ENCODE measurements at places on chromosomes 1 and 21.

- peaks cover 4% of the 10 kb centered on the region for H3K4me1 ChIP-seq
- H3K27me3 ChIP-seq, result no peaks in the 10 kb centered on the region
- H3K36me3 ChIP-seq, result peaks cover 5% of the 10 kb centered on the region
- DNase-seq, result no peak
- peak overlapping the region; percentile 35 for H3K27ac ChIP-seq
- peak overlapping the region; percentile 25 for H3K4me3 ChIP-seq
Observed at GRCh38 chr1:220137019-220137786, 43.3 kb downstream of the IARS2 start.

GRCh38 chr21:33651965-33652680, 9.8 kb downstream of the ITSN1 start:
- no peak overlapping the region for H3K4me3 ChIP-seq
- H3K36me3 ChIP-seq, result no peaks in the 10 kb centered on the region
- no peak overlapping the region for H3K27ac ChIP-seq
- no peak for DNase-seq
- H3K27me3 ChIP-seq, result no peaks in the 10 kb centered on the region

GRCh38 chr1:247468481-247469140, 10.7 kb upstream of the OR2B11 start:
- peaks cover 8% of the 10 kb centered on the region for H3K27me3 ChIP-seq
- no peak overlapping the region for H3K4me3 ChIP-seq
- no peak overlapping the region for H3K27ac ChIP-seq
- DNase-seq, result no peak

- no peak overlapping the region for H3K27ac ChIP-seq
- no peaks in the 10 kb centered on the region for H3K36me3 ChIP-seq
- DNase-seq, result no peak
- no peaks in the 10 kb centered on the region for H3K27me3 ChIP-seq
- no peak overlapping the region for H3K4me3 ChIP-seq
Observed at GRCh38 chr1:151832318-151832980, 847 bp upstream of the RORC start.

DNA sequence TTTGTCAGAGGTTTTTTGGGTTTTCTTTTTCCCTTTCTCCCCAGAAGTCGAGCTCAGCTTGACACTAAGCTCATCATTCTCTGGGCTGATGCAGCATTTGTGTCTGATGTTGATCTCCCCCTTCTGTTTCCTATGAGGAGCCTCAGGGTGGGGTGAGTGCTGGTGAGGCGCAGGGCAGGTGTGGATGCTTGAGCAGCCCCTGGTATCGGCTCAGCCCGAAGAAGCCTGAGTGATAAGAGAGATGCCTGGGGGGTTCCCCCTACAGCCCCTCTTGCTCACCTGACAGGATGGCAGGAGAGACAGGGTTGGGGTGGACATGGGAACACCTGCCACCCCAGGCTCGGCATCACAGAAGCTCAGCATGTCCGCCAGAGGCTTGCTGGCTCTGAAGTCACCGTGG, 239.0 kb downstream of the RHOU start:
- no peak overlapping the region for H3K4me3 ChIP-seq
- no peaks in the 10 kb centered on the region for H3K4me1 ChIP-seq
- no peak overlapping the region for H3K27ac ChIP-seq
- no peaks in the 10 kb centered on the region for H3K27me3 ChIP-seq

GRCh38 chr1:33634806-33635205, 162.4 kb downstream of the ZSCAN20 start:
- peaks cover 13% of the 10 kb centered on the region for H3K4me1 ChIP-seq
- no peak overlapping the region for H3K4me3 ChIP-seq
- no peaks in the 10 kb centered on the region for H3K36me3 ChIP-seq
- peak; percentile 17 for DNase-seq
- H3K27ac ChIP-seq, result no peak overlapping the region
- peaks cover 27% of the 10 kb centered on the region for H3K27me3 ChIP-seq

DNA sequence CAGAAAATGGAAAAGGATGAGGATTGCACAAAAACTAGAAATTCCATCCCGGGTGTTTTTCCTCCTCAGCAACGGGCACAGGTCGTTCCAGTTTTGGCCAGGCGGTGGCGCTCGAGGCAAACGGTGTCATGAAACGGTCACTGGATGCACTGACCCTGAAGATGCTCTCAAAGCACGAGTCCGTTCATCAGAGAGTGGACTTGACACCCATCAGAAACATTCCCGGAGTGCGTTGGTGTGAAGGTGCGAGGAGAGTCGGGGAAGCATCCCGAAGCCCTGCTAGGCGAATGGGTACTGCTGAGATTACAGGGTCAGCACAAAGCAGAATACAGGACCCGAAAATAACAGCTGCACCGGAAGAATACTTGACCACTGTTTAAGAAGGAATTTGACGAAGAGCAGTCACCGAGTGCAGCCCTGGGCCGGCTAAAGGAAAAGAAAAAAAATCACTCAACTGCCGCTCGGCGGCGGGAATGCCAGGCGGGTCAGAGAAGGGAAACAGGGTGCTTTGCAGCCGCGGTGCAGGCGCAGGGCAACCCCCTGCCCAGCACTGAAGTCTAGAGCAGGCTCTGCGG, 71.7 kb upstream of the ETS2 start:
- peaks cover 28% of the 10 kb centered on the region for H3K27me3 ChIP-seq
- H3K4me3 ChIP-seq, result peak overlapping the region; percentile 71
- DNase-seq, result peak; percentile 75
- H3K27ac ChIP-seq, result peak overlapping the region; percentile 17
- no peaks in the 10 kb centered on the region for H3K36me3 ChIP-seq

DNA sequence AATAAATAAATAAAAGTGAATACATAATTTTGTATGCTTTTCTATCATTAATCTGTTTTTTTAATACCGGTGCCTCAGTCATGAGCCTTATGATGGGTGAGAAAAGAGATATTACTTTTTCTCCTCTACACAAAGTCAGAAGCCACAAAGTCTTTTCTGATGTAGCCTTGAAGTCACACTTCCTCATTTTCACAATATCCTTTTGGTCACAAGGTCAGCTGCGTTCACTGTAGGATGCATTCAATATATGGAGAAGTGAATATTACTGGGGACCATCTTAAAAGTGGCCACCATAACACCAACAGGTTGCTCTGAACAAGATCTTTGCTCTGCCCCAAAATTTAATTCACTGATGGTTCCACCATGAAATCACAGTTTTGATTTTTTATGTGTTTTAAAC, 83.3 kb upstream of the TNR start:
- DNase-seq, result no peak
- no peaks in the 10 kb centered on the region for H3K36me3 ChIP-seq
- no peak overlapping the region for H3K4me3 ChIP-seq

- peaks cover 24% of the 10 kb centered on the region for H3K4me1 ChIP-seq
- H3K27me3 ChIP-seq, result no peaks in the 10 kb centered on the region
- no peaks in the 10 kb centered on the region for H3K36me3 ChIP-seq
- H3K27ac ChIP-seq, result no peak overlapping the region
Observed at GRCh38 chr1:200336101-200336845, 73.6 kb downstream of the ZNF281 start.

- no peak overlapping the region for H3K27ac ChIP-seq
- H3K27me3 ChIP-seq, result no peaks in the 10 kb centered on the region
- H3K4me1 ChIP-seq, result no peaks in the 10 kb centered on the region
- no peak for DNase-seq
- H3K4me3 ChIP-seq, result no peak overlapping the region
Observed at GRCh38 chr1:177571485-177572076, 398.3 kb downstream of the SEC16B start.

DNA sequence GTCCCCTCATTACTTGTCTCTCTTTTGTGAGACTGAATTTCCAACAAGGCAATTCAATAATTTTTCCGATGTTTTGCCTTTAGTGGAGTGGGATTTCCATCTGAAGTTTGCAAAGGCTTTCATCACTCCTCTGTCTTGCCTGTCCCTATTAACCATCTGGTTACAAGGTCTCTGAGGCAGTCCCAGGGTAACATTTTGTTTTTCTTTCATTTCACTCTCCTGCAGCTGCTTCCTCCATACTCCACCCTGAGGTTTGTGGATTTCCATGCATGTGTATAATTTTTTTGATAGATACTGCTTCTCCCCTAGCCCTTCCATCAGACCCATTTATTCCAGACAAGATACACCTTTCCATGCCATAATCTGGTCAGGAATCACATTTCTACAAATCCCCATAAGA, 366.8 kb downstream of the PTBP2 start:
- no peaks in the 10 kb centered on the region for H3K4me1 ChIP-seq
- no peak overlapping the region for H3K27ac ChIP-seq
- H3K27me3 ChIP-seq, result no peaks in the 10 kb centered on the region
- no peak overlapping the region for H3K4me3 ChIP-seq

DNA sequence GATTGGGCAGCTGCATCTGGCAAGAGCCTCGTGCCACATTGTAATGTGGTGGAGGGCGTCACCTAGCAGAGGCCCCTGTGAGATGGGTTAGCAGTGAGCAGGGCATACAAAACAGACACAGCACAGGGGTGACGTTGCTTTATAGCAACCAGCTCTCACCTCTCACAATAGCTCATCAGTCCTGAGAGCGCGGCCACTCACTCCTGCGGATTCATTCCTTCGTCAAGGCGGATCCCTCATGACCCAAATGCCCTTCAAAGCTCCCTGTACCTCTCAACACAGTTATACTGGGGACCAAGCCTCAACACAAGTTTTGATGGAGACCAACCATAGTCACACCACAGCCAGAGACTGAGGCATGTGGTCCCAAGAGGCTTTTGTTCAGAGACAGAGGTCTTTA, 22.9 kb downstream of the SLC37A1 start:
- peaks cover 9% of the 10 kb centered on the region for H3K36me3 ChIP-seq
- peaks cover 11% of the 10 kb centered on the region for H3K4me1 ChIP-seq
- no peak for DNase-seq
- H3K4me3 ChIP-seq, result no peak overlapping the region

GRCh38 chr1:27368869-27369582, 2.3 kb upstream of the MAP3K6 start:
- no peaks in the 10 kb centered on the region for H3K27me3 ChIP-seq
- H3K36me3 ChIP-seq, result no peaks in the 10 kb centered on the region
- no peak overlapping the region for H3K4me3 ChIP-seq
- H3K4me1 ChIP-seq, result peaks cover 34% of the 10 kb centered on the region
- DNase-seq, result no peak

DNA sequence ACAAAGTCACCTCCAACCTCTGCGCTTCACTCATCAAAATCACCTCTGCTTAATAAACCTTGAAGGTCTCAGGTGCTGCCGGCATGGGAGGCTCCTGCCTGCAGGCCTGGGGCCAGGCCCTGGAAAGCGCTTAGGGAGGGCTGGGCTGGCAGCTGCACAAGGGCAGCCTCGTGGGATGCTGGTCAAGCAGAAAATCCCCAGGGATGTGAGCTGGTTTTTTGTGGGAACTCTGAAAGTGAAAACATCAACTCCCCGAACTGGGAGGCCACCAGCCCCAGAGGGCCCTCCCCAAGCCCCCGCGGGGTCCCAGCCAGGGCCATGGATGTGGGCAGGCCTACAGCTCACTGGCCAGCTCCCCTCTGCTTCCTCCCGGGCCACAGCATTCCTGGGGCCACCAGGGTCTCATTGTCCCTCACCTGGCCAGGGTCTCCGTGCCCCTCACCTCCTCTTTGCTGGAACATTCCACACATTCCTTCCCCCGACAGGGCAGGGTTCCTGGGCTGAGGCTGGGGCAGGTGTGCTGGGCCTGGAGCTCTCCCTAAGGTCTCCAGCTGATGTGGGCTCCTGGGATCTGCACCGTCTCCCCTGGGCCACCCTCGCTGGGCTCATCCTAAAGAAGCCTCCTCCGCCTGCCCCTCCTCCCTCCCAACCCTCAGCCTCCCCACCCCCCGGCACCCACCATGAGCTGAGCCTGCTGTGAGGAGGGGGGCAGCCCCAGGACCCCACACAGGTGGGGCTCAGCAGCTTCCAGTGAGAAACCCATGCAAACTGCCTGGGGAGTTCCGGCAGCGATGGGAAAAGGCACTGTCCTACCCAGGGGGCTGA, 36.0 kb upstream of the POFUT2 start:
- DNase-seq, result no peak
- peaks cover 15% of the 10 kb centered on the region for H3K4me1 ChIP-seq
- H3K27ac ChIP-seq, result no peak overlapping the region
- H3K27me3 ChIP-seq, result no peaks in the 10 kb centered on the region
- no peak overlapping the region for H3K4me3 ChIP-seq

DNA sequence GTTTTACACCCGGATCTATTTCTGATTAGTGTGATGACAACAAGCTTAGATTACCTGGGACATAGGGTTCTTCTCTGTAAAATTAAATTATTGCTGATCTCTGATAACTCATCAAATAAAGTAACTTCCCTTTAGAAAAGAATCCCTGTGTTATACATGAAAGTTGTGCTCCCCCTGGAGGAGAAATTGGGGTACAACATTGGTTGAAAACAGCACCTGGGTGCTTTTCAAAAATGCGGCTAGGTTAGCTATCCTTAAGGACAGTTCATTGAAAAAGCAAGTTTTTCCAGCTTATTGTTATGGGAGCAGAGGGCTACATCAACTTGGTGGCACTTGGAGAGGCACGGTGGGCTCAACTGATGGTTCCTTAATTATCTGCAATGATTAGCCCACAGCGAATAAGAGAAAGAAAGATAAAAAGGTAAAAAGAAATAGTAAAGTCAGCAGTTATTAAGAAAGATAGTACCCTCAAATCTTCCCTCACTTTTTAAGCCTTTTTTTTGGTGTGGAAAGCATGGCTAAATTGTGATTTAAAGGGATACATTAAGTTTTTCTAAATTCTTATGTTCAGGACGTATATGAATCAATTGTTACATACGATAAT, 97.8 kb downstream of the FMN2 start:
- H3K4me1 ChIP-seq, result peaks cover 7% of the 10 kb centered on the region
- H3K27ac ChIP-seq, result no peak overlapping the region
- peaks cover 6% of the 10 kb centered on the region for H3K27me3 ChIP-seq
- peak overlapping the region; percentile 50 for H3K4me3 ChIP-seq

- H3K27me3 ChIP-seq, result no peaks in the 10 kb centered on the region
- H3K4me1 ChIP-seq, result no peaks in the 10 kb centered on the region
- no peaks in the 10 kb centered on the region for H3K36me3 ChIP-seq
- no peak overlapping the region for H3K27ac ChIP-seq
- no peak for DNase-seq
- H3K4me3 ChIP-seq, result no peak overlapping the region
Observed at GRCh38 chr1:7652515-7653098, 118.5 kb upstream of the VAMP3 start.

DNA sequence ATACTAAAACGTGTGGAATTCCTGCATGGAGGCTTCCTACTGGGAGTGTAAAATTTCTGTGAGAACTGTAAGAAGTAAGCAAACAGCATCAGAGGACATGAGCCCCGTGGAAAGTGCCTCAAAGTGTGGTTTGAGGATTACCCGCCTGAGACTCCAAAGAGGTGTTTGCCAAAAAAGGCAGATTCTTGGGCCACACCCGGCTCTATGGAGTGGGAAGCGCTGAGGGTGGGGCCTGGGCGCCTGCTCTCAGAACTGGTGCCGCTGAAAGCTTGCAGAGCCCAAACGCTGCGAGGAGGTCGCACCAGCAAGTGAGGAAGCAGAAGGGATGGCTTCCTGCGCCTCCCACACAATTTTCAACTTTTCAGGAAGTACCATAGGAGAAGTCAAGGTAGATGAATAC, 43.0 kb upstream of the PSEN2 start:
- H3K36me3 ChIP-seq, result no peaks in the 10 kb centered on the region
- peaks cover 53% of the 10 kb centered on the region for H3K4me1 ChIP-seq
- peak overlapping the region; percentile 89 for H3K27ac ChIP-seq
- peak overlapping the region; percentile 77 for H3K4me3 ChIP-seq

DNA sequence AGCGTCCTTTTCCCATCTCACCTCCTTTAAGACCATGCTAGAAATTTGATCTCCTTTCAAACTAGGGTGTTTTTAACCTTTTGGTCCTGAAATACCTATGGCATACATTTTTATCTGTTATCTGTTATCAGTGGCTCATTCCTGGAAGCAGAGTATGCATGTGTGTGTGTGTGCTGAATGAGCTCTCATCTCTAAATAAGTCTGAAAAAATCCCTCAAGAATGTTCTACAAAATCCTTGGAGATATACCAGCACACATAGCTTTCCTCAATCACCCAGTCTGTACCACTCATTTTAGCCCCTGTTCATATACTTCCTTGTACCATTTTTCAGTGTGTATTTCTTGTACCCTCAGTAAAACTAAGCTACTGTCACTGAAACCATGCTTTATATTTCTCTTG, 6.0 kb upstream of the DARS2 start:
- H3K4me1 ChIP-seq, result peaks cover 42% of the 10 kb centered on the region
- H3K27me3 ChIP-seq, result no peaks in the 10 kb centered on the region
- peaks cover 16% of the 10 kb centered on the region for H3K36me3 ChIP-seq
- no peak overlapping the region for H3K27ac ChIP-seq
- no peak overlapping the region for H3K4me3 ChIP-seq
